ENCODE measurements at places on chromosomes 16 and 17. TPM values are rescaled to one million over a fixed set of nuclear protein-coding genes. Genes with fewer than 3 reads are reported as not detected.

KCTD19 gene
- total RNA-seq = 0.39 TPM

BIRC5 gene
- total RNA-seq = 11.9 TPM

CBX8 gene
- 5.4 TPM for total RNA-seq

KRT40 gene
- total RNA-seq = not detected

GRCh38 chr17:19321481-19322128 lies 40.9 kb downstream of the B9D1 start:
- DNase-seq = no peak
- H3K4me3 ChIP-seq = no peak overlapping the region
- no peak overlapping the region for H3K27ac ChIP-seq
- no peaks in the 10 kb centered on the region for H3K27me3 ChIP-seq
- peaks cover 17% of the 10 kb centered on the region for H3K4me1 ChIP-seq

DNA sequence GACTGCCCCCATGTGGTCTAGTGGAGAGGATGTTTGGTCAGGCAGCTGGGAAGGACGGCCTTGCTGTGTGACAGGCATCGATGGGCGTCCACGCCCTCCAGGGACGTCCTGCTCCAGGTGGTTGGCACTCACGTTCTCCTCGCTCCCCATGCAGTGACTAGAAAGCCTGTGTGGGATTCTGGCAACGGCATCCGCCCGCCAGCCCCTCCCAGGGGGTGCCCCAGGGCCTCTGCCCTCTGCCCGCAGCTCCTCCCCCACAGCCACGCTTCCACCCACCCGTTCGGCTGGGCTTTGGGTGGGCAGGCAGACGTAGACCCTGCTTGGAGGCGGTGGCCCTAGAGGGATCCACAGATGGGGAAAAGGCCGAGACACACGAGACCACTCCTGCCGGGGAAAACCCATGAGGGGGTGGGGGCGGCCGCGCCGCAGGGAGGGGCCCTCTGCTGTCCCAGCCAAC lies 4.7 kb upstream of the IL17C start:
- H3K27me3 ChIP-seq = no peaks in the 10 kb centered on the region
- no peak overlapping the region for H3K4me3 ChIP-seq
- no peak for DNase-seq
- H3K27ac ChIP-seq = no peak overlapping the region
- peaks cover 8% of the 10 kb centered on the region for H3K4me1 ChIP-seq
- peaks cover 16% of the 10 kb centered on the region for H3K36me3 ChIP-seq

- no peak overlapping the region for H3K27ac ChIP-seq
- no peaks in the 10 kb centered on the region for H3K27me3 ChIP-seq
- peaks cover 7% of the 10 kb centered on the region for H3K4me1 ChIP-seq
- no peaks in the 10 kb centered on the region for H3K36me3 ChIP-seq
- no peak overlapping the region for H3K4me3 ChIP-seq
Observed at GRCh38 chr17:69508814-69509213, 94.3 kb downstream of the MAP2K6 start.

DNA sequence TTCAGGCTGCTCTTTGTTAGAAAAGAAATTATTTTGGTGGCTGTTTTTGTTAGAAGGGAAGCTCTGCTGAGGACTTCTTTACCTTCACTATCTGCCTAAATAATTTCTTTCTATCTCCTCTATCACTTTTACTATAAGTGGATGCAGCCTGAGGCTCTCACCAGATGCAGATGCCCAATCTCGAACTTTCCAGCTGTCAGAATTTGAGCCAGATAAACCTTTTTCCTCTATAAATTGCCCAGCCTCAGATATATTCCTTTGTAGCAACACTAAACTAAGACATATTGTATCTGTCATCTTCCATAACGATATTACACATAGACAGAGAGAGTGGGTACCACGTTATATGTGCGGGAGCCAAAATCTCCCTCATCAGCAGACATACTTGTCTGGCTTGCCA lies 15.7 kb upstream of the CDH8 start:
- H3K27me3 ChIP-seq = peaks cover 55% of the 10 kb centered on the region
- H3K36me3 ChIP-seq = no peaks in the 10 kb centered on the region
- H3K4me1 ChIP-seq = no peaks in the 10 kb centered on the region
- DNase-seq = no peak
- no peak overlapping the region for H3K27ac ChIP-seq

DNA sequence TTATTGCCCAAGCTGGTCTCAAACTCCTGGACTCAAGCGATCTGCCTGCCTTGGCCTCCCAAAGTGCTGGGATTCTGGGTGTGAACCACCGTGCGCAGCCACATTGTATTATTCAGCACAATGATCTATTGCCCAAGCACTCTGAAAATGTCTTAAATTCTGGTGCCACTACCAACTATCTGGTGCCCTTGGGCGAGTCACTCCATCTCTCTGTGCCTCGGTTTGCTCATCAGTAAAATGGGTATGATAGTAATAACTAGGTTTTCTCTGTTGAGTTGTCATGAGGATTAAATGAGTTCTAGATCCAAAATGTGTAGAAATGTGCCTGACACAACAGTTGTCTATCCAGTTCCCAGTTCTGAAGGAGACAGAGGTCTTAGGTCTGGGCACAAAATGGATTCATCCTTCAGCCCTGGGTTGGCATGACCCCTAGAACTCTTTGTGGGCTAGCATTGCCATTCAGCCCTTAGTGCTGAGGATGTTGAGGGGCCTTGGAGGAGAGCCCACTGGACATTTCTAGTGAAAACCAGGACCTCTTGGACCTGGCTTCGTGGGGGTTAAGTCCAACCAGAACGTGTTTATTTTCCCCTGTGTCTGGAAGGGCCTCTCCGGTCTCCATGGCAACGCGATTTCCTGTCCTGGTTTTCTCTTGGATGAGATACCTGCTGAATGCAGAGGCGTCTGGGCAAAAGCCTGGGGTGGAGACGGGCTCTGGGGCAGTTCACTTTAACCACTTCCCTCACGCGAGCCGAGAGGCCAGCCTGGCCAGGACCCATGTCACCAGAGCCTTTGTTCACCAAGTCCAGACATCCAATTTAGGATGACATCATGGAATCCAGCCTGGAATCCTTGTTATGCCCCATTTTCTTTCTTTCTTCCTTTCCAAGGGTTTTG lies 43.7 kb upstream of the TNRC6A start:
- H3K36me3 ChIP-seq = no peaks in the 10 kb centered on the region
- H3K4me1 ChIP-seq = peaks cover 33% of the 10 kb centered on the region
- no peaks in the 10 kb centered on the region for H3K27me3 ChIP-seq
- peak; percentile 89 for DNase-seq
- peak overlapping the region; percentile 5 for H3K4me3 ChIP-seq

GRCh38 chr16:78686601-78687000 lies 587.1 kb downstream of the WWOX start:
- H3K27me3 ChIP-seq = no peaks in the 10 kb centered on the region
- peaks cover 16% of the 10 kb centered on the region for H3K4me1 ChIP-seq
- DNase-seq = no peak
- H3K36me3 ChIP-seq = no peaks in the 10 kb centered on the region
- no peak overlapping the region for H3K4me3 ChIP-seq

DNA sequence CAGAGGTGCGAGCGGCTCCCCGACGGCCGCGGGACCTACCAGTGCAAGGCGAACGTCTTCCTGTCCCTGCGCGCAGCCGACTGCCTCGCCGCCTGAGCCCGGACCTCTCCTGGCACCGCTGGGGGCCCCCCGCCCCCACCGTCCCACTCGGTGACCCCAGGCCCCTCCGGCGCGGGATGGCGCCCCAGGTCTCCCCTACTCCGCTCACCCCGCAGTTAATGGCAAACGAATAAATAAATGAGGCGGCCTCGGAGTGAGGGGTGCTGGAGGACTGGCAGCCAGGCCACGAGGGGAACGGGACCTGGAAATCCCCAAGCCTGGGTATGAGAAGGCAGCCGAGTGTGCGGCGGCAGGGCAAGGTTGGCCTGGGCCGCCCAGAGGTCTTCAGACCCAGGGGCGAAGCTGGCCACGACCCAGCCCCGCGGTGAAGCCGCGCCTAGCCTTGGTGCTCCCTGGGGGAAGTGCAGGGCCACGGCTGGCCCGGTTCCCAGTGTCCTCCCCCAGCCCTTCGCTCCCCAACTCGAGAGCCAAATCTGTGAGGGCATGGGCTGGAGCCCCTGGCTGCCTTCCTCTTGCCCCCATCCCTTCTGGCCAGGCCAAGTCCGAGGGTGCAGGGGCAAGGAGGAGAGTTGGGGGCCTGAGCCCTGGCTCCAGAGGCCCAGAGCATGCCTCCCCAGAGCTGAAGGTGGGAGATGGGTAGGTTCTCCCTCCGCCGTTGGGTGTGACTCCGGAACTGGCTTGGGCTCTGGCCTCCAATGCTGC lies 796 bp downstream of the NPB start:
- H3K27ac ChIP-seq = no peak overlapping the region
- H3K27me3 ChIP-seq = no peaks in the 10 kb centered on the region
- DNase-seq = no peak
- peaks cover 10% of the 10 kb centered on the region for H3K36me3 ChIP-seq
- peaks cover 29% of the 10 kb centered on the region for H3K4me1 ChIP-seq

DNA sequence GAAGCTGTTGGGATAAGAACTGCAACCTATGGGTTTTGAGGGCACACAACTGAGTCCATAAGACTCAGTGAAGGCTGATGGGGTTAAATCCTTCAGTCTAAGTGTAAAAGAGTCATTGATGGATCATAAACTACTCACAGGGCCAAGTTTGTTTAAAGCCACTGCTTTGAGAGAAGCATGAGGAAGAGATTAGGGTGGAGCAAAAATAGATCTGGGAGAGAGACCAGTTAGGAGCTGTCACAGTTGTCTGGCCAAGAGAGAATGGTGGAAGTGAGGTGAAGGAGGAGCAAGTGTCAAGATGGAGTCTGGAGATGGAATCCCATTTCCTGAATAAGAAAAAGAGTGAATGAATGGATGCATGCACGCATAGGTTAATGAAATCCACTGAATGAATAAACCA lies 379.1 kb upstream of the CDH11 start:
- no peaks in the 10 kb centered on the region for H3K36me3 ChIP-seq
- H3K27ac ChIP-seq = no peak overlapping the region

DNA sequence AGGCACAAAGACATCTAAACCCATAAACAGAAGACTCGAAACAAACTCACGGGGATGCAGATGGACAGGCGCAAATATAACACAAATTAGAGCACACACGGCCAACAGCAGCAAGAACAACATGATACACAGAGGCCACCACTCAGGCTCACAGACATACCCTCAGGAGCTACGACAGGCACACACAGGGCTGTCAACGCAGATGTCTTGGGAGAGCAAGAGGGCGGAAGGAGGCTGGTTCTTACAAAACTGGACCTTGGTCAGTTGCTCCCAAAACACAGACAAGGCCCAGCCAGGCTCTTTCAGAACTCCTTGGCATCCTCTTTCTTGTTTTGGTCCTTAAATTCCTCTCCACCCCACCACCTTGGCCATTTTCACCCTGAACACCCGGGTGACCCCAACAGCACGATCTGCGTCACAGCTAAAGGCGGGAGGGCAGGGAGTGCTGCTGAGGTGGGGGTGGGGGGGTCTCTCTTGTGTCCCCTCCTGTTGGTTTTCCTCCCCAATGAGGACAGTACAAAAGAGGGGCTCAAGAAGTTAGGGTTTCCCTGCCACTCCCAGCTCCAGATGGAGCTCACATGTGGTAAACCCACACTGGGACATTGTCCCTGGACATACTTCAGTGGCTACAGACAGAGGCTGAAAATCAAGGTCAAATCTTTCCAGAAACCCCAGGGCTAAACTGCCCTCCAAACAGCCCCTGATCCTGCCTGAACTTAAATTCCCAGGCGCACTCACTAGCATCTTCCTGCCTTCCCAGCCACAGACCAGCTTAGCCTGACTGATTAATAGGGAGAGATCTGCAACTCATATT lies 221.3 kb downstream of the C16orf78 start:
- DNase-seq = peak; percentile 62
- no peak overlapping the region for H3K4me3 ChIP-seq
- H3K27me3 ChIP-seq = peaks cover 3% of the 10 kb centered on the region
- H3K36me3 ChIP-seq = no peaks in the 10 kb centered on the region
- H3K4me1 ChIP-seq = peaks cover 42% of the 10 kb centered on the region

GRCh38 chr17:10114931-10115535 lies 83.4 kb downstream of the GAS7 start:
- peaks cover 72% of the 10 kb centered on the region for H3K4me1 ChIP-seq
- DNase-seq = peak; percentile 95
- H3K4me3 ChIP-seq = peak overlapping the region; percentile 50
- H3K27ac ChIP-seq = peak overlapping the region; percentile 99
- H3K36me3 ChIP-seq = peaks cover 1% of the 10 kb centered on the region

GRCh38 chr16:48538746-48539484 lies 71.1 kb downstream of the N4BP1 start:
- H3K27me3 ChIP-seq = no peaks in the 10 kb centered on the region
- H3K4me3 ChIP-seq = no peak overlapping the region

DNA sequence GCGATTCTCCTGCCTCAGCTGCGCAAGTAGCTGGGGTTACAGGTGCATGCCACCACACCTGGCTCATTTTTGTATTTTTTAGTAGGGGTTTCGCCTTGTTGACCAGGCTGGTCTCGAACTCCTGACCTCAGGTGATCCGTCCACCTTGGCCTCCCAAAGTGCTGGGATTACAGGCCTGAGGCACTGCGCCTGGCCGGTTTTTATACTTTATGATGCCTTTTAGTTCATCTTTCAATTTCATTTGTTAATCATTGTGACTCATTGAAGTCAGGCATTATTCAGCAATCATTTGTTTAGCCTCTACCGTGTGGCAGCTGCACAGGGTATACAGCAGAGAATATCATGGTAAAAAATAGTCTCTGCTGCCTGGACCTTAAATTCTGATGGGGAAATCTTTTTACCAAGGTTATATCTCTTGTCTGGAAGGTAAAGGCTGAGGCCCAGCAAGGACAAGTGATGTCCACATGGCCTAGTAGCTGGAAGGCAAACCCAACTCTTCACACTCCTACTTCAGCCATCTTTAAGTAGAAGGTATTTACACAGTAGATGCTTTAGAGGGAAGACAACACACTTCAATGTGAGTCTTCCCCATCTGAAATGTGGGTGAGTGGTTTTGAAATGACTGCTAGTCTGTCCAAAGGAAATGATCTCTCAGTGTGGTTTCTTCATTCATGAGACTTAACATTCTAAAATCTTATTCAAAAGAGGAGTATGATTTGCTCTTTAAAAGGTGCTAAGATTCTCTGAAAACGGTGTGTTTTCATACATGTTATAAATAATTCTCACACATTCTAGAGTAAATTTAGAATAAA lies 2.4 kb downstream of the PRPSAP2 start:
- H3K27me3 ChIP-seq = no peaks in the 10 kb centered on the region
- H3K4me1 ChIP-seq = peaks cover 31% of the 10 kb centered on the region
- H3K36me3 ChIP-seq = no peaks in the 10 kb centered on the region
- peak; percentile 10 for DNase-seq
- H3K4me3 ChIP-seq = no peak overlapping the region

- no peak overlapping the region for H3K27ac ChIP-seq
- H3K4me1 ChIP-seq = peaks cover 3% of the 10 kb centered on the region
- H3K4me3 ChIP-seq = no peak overlapping the region
- no peak for DNase-seq
- no peaks in the 10 kb centered on the region for H3K27me3 ChIP-seq
Observed at GRCh38 chr16:10756574-10756973, 12.9 kb downstream of the NUBP1 start.
